ENCODE measurements at places on chromosomes 12 and 14.

DNA sequence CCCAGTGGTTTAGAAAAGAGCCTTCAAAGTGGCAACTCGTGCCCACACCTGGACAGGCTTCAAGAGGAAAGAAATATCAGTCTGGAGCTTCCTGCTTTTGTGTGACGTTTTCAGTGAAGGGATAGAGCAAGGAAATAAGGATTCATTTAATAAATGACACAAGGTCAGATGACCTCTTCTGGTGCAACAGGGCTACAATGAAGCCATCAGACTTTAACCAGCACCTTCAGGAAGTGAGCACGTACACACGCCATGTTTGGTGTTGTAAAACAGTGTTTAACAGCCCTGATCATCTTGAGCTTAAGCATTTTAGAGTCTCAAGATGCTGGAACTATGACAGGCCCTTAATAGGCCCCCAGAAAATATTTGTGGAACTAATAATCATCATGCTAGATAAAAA lies 59.1 kb downstream of the CCDC60 start:
- no peak for DNase-seq

DNA sequence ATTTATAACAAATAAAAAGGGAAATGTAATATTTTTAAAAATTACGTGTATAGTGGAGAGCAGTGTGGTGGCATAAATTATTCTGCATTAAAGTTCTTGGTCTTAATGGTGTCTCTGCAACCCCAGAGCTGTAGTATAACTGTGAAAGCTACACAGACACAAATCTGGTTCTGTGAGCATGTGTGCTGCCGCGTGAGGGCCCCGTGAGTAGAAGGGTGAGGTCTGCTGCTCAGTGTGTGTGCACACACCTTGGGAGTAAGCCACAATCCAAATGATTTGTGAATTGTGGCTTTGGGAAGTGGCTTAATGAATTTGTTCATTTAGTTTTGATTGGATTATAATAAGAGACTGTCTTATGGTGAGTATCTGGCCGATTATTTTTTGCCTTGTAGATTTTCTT lies 16.8 kb downstream of the PELI2 start:
- no peak for DNase-seq

- DNase-seq: peak; percentile 60
These were observed 31.7 kb downstream of the ANO4 start for GRCh38 chr12:100826323-100826722.

DNA sequence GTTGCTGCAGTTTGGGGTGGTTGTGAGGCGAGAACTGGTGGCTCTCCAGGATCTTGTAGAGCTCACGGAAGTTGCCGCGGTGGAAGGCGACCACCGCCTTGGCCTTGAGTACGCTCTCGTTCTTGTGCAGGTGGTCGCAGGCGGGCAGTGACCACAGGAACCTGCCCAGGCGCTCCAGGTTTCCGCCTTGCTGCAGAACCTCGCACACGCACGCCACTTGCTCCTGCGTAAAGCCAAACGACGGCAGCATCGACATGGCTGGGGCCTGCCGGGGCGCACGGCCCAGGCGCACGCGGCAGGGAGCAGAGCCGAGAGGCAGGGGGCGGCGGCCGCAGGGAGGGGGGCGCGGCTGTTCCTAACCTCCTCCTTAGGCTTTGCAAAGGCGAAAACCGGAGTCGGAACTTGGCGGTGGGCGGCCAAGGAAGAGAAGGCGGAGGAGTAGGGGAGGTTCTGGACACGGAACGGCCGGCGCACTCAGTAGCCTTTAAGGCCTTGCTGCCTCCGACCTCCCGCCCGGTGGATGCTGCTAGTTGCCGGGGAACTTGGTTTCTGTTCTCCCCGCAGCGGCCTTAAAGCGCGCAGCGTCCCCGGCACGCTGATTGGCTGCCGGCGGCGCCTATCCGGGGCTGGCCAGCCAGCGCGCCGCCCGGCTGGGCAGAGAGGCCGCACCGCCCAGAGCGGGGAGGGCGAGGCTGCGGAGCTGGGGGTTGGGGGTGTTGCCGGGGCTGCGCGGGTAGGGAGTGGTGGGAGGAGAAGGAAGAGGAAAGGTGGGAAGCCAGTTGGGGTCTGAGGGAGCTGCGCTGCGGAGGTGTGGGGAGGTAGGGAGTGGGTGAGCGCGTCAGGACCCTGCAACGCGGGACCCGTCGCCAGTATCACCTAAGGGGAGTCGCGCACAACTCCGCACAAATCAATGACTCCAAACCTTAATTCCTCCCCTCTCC lies at the start of gene SIX1:
Gene SIX1, minus strand, starts transcription at position 544 of the 941 bp plus-strand sequence. Its CDS starts 288 bp downstream, at position 256.
- DNase-seq: no peak

DNA sequence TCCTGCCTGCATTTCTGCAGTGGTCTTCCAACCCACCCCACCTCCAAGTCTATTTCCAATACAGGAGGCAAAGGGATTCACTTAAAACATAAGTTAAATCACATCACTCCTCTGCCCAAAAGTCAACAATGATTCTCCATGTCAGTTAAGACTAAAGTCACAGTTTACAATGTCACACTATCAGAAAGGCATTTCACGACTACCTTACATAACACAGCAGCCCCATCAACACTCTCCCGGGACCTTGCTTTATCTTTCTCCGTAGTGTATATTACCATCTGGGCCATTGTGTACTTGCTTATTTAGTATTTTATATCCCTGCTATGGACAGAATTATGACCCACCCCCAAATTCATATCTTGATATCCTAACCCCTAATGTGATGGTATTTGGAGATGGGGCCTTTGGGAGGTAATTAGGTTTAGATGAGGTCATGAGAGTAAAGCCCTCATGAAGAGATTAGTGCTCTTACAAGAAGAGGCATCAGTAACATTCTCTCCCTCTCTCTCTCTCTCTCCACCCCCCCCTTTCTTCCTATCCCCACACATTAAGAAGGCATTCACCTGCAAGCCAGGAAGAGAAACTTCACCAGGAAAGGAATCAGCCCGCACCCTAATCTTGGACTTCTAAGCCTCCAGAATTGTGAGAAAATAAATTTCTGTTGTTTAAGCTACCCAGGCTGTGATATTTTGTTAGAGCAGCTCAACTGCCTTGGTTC lies 112.7 kb downstream of the GXYLT1 start:
- DNase-seq: no peak

DNA sequence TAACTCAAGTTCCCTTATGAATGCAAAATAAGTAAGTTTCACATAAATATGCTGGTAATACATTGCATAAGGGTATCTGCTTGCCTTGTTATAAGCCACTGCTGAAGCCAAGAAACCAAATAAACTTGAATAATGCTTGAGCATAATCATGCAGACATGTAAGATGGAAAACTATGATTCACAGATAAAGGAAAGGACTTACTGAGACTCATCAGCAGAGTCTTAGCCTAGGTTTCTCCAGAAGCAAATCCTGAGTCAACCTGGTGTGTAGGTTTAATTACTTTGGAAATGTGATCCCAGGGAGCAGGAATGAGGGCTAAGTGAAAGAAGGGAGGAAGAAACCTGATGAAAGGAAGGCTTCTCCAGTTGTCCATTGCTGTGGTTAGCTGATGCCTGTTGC lies 107.7 kb upstream of the BTG1 start:
- no peak for DNase-seq

GRCh38 chr12:109537136-109537535 lies 36.2 kb downstream of the MMAB start:
- DNase-seq: no peak

GRCh38 chr12:105239304-105239703 lies 3.3 kb upstream of the APPL2 start:
- DNase-seq: no peak

DNA sequence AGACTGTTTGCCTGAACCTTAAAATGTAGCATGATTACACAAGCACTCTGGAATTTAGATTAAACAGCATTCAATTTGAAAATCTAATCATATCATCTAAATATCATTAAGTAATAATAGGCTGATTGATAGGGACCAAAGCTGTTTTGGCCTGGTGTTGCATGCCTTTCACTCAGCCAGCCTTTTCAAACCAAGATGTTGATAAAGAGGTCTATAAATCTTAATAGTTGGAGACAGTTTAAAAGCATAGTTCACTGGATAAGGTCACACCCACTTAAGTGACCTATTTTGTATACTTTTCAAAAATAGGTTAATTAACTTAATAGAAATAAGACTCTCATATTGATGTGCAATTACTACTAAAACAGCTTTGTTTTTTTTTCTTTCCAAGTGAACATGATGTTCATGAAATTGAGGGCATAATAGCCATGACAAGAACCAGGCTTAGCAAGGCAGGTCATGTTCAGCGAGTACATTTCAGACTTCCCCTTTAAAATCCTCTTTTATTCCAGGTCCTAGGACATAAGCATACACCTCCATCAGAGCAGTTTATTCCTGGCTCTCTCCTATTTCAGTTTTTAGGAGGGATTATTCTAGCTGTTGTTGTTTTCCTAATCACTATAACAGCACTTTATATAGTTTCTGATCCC lies 349.0 kb downstream of the RAD51B start:
- no peak for DNase-seq

DNA sequence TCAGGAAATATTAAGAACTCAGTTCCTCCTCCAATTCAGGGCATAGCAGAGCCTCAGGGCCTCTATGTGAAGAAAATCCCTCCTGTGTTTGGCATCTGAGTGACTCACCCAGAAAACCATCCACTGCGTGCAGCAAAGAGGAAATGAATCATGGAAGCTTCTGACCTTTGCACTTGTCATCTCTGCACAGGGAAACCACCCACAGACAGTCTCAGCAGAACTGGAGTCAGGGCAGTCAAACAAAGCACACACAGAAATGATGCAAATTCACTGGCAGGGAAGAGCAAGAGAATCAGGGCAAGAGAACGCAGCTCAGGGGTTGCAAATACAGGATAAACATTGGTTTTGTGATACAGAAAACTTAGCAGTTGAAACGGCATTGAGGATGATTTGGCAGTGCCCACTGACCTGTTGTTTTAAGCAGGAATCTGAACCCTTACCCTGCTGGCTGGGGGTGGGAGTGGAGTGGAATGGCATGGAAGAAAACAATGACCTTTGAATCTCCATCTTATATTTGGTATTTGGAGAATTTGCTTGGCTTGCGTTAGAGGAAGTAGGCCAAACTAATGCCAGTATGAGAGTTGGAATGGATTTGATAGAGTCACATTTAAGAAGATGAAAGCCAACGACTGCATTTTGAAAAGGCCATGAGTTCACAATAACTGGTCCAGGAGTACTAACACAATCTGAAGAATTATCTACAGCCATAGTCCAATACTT lies 53.5 kb downstream of the PHLDA1 start:
- DNase-seq: peak; percentile 32

DNA sequence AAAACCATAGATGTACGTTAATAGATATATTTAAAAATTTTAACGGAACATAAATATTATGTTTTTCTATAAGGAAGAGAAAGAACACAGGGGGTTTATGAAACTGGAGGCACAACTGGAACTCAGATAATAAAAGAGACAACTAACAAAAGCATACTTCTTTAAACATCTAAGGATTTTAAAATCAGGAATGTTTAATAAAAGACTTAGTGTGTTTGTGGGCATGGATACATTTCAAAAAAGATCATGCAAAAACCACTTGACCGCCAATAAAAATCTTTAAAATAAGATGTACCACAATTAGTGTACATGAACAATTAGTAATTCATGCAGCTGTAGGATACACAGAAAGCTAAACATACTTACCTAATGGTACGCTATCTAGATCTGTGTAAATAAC lies 113.0 kb downstream of the KIF21A start:
- no peak for DNase-seq

DNA sequence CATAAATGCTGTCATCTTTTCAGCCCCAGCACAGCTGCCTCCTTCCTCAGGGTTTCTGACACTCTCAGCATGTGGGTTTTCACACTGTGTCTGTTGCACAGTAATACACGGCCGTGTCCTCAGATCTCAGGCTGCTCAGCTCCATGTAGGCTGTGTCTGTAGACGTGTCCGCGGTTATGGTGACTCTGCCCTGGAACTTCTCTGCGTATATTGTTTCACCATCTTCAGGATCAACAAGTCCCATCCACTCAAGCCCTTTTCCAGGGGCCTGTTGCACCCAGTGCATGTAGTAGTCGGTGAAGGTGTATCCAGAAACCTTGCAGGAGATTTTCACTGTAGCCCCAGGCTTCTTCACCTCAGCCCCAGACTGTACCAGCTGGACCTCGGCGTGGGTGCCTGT lies 1210.6 kb downstream of the TMEM121 start:
- DNase-seq: no peak

GRCh38 chr12:121958541-121959240 lies 40.3 kb downstream of the CFAP251 start:
- DNase-seq: no peak

- no peak for DNase-seq
These were observed 146.4 kb downstream of the SLC2A13 start for GRCh38 chr12:39959467-39959866.

GRCh38 chr14:105627701-105628100 lies 101.3 kb downstream of the TMEM121 start:
- no peak for DNase-seq

DNA sequence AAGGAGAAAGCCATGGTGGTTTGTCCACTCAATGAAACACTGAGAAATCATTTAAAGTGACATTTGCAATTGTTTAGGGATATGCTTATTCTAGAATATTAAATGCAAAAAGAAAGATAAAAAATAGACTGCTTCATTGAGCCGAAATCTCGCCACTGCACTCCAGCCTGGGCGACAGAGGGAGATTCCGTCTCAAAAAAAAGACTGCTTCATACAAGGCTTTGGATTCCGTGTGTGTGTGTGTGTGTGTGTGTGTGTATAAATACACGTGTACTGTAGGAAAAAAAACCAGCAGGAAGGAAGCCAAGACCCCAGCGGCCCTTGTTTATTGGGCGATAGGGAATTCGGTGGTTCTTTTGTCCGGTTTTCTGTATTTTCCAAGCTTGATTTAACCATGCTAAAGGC lies 3.2 kb upstream of the ZNF839 start:
- DNase-seq: peak; percentile 47

- no peak for DNase-seq
These were observed 23.3 kb downstream of the RAB35 start for GRCh38 chr12:120093336-120093591.

DNA sequence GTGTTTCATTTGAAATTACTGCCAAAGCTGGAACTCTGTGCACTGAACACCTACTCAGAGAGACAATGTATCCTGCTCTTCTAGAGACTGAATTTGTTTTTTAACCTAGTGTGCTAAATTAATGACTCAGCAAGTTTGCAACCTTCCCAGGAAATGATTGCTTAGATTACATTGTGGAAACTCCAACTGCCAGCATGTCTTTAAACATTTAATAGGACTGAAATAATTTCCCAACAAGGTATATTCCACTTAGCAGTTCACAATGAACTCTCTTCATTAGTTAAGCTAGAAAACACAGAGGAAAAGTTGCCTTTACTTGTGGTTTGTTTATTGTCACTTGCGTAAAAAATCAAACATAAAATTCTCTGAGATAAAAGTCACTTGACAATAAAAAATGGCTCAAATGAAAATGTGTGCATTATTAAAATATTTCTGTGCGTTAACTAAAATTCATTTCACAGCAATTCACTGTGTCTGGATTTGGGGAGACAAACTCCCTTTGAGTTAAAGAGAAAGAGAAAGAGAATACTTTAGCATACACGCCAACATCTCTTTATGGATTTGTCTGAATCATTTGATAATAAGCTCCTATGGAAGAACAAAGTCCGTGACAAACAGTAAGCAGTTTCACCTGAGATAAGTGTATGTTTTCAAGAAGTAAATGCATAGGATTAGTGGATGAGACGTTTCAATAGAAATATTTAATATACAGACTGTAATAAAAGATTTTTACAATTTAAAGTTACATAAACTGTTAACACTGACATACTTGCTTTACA lies 284.0 kb downstream of the PRKD1 start:
- DNase-seq: no peak
